ENCODE measurements at places on chromosomes 5 and 9. TPM values are rescaled to one million over a fixed set of nuclear protein-coding genes. Genes with fewer than 3 reads are reported as not detected.

GRCh38 chr9:134217431-134218210 lies 53.3 kb upstream of the RNU6ATAC start:
- no peak for DNase-seq

DNA sequence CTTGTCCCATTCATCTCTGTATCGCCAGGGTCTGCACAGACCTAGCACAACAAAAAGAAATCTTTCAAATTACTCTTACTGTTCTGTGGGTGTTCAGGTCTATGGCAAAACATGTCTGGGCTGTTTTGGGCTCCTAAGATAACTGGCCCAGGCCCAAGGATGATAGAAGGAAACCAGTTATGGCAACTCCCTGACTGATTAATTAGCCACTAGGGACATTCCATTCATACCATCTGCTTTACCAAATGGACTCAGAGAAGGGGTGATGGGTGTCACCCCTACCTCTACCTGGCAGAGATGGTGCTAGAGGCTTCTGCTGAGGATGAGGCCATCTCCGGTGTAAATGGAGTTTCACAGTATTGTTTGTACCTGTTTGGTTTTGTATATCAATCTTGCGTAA lies 1.9 kb downstream of the SLC31A2 start:
- no peak for DNase-seq

- DNase-seq, result peak; percentile 71
These were observed 53.1 kb upstream of the TYRP1 start for GRCh38 chr9:12640016-12640587.

- DNase-seq, result no peak
These were observed 17.3 kb upstream of the TMOD1 start for GRCh38 chr9:97484134-97484533.

DNA sequence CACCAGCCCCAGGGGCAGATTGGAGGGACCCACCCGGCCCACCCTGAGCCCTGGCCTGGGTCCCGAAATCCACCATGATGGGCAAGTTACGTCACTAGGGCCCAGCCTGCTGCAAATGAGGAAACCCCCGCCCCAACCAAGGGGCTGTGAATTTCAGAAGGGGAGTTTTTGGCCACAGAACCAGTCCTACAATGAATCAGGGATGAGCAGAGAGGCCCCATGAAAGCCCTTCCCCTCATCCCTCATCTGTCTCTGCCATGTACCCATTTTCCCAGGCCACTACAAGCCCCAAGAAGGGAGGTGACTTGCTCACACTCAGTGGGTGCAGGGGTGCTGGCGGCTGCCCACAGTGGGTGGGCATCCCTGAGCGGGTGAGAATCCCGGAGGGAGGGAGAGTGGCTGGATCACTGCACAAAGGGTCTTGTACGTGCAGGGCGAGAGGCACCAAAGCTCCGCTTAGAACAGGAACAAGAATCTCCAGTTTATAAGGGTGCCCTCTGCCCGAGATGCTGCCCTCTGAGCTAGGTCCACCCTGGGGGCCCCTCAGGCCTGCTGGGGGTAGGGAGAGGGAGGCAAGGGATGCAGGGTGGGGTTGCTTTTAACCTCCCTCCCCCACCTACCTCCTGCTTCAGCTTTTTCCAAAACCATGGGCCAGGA lies 10.4 kb upstream of the TCF7 start:
- no peak for DNase-seq

- DNase-seq, result no peak
These were observed 95.5 kb upstream of the CACNA1B start for GRCh38 chr9:137781906-137782585.

Gene CTSV
- total RNA-seq, result 0.18 TPM

- DNase-seq, result no peak
These were observed 97.2 kb downstream of the LPAR1 start for GRCh38 chr9:110940951-110941557.

DNA sequence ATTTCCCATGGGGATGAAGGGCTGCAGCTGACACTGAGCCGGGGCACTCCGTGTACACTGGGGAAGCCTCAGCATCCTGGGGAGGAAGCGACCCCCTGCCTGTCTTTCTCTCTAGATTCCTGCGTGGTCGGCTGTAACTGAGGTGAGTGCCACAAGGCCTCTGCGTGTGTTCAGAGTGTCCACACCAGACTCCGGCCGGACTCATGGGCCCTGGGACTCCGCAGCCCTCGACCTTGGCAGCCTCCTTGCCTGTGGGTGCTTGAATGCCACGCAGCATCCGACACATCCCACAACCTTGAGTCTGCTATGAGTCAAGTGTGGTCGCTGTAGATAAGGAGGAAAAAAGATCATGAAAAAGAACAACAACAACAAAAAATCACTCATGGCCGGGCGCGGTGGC lies 23.4 kb downstream of the PAEP start:
- no peak for DNase-seq

- DNase-seq, result no peak
These were observed 491.0 kb upstream of the DAP start for GRCh38 chr5:11252075-11252474.

DNA sequence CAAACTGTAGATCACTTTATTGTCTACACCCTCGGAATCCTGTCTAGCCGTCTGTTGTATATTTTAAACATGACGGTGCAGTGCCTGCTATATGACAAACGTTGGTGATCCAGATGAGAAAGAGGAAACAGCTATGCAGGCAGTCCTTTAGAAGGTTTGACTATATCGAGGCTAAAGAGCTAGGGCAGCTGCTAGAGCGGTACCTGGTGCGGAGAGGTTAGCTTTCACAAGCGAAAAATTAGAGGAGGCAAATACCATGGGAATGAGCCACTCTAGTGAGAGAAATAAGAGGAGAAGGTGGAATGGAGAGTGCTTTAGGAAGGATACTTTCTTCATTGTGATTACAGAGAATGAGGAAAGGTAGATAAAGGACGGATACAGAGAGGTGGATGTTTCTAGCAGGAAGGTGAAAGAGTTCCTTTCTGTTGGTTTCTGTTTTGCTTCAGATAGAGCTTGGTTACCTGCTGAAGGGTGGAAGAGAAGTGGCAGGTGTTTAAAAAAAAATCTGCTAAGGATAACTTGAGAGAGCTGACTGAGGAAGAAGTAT lies 959 bp upstream of the FBXL17 start:
- no peak for DNase-seq

DNA sequence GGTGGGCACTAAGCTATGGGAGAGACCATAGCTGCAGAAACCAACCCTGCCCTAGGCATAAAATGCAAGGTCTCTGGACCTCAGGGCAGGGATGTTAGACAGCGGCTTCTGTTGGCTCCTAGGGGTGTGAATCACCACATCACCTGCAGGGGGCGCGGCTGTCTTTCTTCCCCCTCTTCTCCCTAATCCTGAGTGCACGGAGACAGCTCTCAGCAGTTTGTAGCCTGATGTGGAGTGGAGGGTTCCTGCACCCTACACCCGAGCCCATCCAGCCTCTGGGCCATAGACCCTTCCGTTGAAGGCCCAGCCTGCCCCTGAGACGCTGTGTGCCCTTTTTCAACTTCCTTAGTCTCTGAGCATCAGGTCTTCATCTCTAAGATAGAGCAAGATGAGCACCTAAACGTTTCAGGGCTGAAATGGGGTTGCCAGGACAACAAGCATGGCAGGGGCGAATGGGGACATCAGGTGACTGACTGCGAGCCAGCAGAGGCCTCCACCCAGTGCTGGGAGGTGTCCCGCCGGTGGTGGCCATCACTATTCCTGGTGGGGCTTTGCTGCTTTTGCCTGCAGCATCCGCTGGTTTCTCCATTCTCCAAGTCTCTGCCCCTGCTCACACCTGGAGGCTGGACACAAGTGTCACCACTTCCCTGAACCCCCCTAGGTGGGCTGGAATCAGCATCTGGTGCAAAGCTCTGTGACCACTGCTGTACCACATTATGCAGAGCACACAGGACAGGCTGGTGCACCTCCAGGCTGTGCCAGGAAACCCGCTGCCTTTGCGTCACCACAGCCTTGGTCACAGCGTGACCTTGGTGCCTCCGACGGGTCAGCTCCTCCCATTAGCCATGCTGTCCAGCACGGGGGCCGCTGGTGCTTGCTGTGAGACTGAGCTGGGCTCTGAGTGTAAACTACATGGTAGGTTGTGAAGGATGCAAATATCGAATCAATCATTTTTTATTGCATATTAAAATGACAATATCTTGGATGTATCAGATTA lies 2.5 kb upstream of the SEC16A start:
- DNase-seq, result peak; percentile 77

Gene SPARC
- total RNA-seq, result 5,653 TPM

DNA sequence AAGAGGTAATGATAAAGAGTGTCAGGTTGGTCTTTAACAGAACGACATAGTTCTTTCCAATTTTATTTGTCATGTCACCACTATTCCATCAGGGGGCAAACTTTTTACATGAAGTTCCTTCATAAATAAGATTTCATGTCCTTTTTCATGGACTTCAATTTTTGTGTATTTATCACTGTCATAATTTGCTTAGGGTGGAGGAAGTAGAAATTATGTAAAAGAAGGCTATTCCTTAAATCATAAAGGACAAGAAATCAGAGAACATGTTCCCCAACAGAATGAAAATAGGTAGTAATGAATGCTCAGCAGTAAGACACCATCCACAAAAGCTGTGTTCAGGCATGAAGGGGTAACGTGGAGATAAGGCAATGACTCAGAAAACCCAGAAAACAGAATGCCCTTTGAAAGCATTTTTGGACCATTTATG lies 72.7 kb downstream of the ZFAND5 start:
- peak; percentile 78 for DNase-seq

DNA sequence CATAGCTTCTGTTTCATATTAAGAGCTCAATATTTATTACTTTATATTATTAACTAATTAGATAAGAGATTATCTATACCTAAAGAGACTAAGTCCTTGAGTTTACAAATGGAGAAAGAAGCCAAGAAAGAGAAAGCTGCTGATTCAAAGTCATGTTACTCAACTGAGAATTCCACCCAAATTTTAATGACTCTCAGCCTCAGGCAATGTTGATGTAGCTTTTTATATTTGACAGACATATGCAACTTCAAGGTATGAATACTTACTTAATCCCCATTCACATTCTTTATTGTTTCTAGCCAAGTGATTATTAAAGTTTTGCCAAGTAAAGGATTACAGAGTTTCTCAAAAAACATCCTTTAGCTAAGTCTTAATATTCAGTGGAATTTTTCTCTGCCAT lies 527.5 kb upstream of the NMUR2 start:
- no peak for DNase-seq

DNA sequence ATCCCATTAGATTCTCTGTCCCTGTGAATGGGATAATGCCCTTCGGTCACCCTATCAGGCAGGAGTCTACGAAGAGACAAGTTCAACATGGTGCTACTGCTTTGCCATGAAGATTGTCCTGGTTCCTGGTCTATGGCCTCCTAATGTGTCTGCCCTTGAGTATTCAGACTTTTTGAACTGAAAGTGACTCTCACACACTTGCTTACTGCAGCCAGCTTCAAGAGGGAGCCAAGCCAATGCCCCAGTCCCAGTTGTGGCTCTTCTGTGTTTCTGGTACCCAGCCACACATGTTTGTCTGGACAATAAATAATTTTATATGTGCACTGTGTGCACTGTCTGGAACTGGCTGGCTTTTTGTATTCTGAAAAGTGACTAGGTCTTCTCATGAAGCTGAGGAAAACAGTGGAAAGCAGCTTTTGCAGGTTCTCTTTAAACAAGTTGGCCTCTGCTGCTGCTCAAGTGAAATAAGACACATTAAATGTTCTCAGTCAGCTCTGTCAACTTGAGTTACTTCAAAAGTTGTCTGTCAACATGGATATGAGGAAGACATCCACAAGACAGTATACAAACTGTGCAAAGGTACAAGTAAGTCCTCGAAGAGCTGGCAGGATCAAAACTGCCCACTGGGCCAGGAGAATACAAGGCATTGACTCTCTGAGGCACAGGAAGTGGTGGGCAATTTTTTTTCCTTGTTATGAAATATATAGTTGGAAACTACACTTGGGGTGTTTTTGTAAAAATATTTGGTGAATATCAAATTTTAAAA lies 60.0 kb downstream of the ZNF608 start:
- no peak for DNase-seq

- DNase-seq, result no peak
These were observed 497.2 kb downstream of the MAT2B start for GRCh38 chr5:164002628-164003027.

Gene TEX10
- 36.0 TPM for total RNA-seq

Gene OMD
- total RNA-seq, result 0.33 TPM

GRCh38 chr5:154793599-154794524 lies 38.7 kb downstream of the LARP1 start:
- no peak for DNase-seq

Gene TIMD4
- not detected for total RNA-seq

GRCh38 chr5:147072622-147073021 lies 162.2 kb upstream of the STK32A start:
- no peak for DNase-seq

- DNase-seq, result no peak
These were observed 16.9 kb upstream of the TRIM14 start for GRCh38 chr9:98135938-98136337.

- DNase-seq, result peak; percentile 68
These were observed 36.8 kb upstream of the NEK6 start for GRCh38 chr9:124220946-124221451.

Gene ITK
- total RNA-seq, result not detected

DNA sequence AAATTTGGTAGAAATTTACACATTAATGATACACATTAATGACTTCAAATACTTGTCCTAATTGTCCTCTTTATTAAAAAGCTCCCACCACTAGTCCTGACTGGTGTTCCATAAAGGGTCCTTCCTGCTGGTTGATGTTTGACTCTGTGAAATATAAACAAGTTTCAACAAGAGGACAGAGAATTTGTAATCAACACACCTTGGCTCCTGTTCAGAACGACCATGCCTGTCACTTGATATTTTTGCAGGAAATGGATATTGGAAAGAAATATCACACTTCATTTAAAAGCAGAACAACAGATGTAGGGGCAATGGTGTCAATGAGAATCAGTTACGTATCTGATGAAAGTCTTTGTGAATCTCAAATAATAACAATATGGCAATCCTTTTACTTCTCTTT lies 211.7 kb downstream of the ENC1 start:
- no peak for DNase-seq

GRCh38 chr5:26881901-26882300 lies 156.5 kb downstream of the CDH9 start:
- DNase-seq, result no peak

DNA sequence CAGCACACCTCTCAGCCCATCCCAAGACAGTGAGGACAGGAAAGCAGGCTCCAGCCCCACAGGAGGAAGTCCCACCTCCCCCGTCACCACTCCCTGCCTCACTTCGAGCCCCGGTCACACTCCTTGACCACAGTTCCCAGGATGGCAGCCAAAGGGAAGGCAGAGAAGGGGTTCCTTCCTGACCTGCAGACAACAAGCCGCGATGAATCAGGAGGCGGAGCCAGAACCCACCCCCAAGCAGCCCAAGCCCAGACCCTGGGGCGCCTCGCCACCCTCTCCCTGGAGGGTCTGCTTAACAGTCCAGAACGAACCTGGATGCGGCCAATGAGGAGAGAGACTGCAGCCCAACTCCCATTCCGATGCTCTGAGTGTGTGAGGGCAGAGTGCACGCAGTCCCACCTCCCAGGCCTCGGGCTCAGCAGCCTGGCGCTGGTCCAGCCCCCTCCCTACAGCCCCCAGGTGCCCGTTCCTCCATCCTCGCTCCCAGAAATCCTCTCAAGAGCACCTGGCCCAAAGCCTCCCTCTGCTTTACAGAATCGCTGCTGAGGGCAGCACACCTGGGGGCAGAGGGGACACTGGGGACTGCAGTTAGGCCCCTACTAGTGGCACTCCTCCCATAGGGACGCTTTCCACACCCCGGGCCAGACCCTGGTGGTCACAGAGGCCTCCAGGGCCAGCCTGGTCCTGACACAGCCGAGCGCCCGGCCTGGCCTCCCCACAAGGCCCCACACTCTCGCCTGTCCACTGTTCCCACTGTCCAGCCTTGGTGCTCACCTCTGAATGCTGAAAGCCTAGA lies 69.6 kb upstream of the LRRTM2 start:
- DNase-seq, result no peak

All from fibroblast of the aortic adventitia (primary cell).